HT1080 (cell line): ENCODE measurements at places on chromosomes 2 and 18.

DNA sequence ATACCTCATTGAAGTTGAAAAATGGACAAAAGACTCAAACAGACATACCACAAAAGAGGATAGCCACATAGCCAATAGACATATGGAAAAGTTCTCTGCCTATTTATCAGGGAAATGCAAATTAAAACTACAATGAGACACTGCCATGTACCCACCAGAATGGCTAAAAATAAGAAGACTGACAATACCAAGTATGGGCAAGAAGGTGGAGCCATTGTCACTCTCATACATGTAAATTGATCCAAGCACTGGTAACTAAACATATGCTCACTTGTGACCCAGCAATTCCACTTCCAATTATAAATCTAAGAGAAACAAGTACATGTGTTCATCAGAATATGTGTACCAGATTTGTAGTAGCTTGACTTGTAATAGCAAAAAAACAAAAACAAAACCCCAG, 4.6 kb downstream of the LOXHD1 start:
- DNase-seq = no peak

GRCh38 chr2:149782572-149782971, 195.0 kb upstream of the MMADHC start:
- no peak for DNase-seq

DNA sequence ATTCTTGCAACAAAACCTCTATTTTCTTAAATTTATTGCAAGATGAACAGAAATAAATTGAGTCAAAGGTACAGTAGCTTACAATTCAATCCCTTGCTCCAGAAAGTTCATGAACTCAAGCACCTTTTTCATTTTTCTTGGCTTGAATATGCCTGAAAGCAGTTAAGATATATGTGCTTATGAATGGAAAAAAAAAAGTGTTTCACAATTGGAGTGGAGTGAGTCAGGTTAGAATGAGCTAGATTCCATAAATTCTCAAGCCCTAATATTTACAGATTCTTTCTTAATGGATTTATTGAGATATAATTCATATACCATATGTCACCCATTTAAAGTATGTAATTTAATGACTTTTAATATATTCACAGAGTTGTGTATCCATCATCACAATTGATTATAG, 39.6 kb upstream of the NEMP2 start:
- DNase-seq = no peak

- no peak for DNase-seq
These were observed 32.6 kb upstream of the ENOSF1 start for GRCh38 chr18:744832-745597.

- DNase-seq = no peak
These were observed 58.8 kb upstream of the FOSL2 start for GRCh38 chr2:28333606-28334526.

DNA sequence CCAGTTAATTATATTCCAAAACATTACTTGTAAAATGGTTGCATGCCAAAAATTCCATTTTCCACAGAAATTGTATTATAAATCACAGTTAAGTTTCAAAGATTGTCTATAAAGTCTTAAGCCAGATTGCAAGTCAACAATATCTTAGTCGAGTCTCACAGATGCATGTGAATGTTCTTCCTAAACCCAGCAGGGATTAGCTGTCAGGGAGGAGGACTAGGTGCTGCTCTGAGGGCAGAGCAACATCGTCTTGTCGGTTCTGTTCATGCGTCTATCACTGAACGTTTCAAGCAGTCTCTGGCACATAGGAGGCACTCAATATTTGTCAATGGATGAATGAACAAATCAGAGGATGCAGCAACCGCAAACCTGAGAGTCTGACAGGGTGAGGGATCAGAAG, 27.0 kb downstream of the EPB41L3 start:
- DNase-seq = no peak

DNA sequence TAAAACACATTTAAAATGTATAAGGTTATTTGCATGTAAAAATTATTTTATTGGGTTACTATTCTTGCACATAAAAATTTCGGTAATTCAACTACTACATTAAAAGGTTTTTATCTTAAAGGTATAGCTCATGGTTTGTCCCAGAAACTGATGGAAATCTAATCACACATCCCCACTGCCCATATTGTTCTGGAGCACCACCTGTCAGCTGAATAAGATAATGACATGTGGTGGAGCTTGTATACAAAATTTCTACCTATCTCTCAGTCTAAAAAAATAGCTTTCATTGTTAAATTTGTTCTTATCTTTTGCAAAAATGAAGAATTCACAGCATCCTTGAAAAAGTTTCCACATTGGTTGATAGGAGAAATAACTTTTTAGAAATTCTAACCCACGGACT, 18.3 kb downstream of the ERBB4 start:
- peak; percentile 31 for DNase-seq

- no peak for DNase-seq
These were observed 282.5 kb upstream of the SPRED2 start for GRCh38 chr2:65714866-65715265.

- peak; percentile 50 for DNase-seq
These were observed 53.8 kb downstream of the SMAD7 start for GRCh38 chr18:48896875-48897511.

- DNase-seq = no peak
These were observed 87.1 kb downstream of the CDH20 start for GRCh38 chr18:61420218-61420885.

GRCh38 chr2:217948897-217949296, 53.9 kb downstream of the TNS1 start:
- no peak for DNase-seq

- DNase-seq = no peak
These were observed 100.9 kb downstream of the SH3BP4 start for GRCh38 chr2:235052514-235053354.

DNA sequence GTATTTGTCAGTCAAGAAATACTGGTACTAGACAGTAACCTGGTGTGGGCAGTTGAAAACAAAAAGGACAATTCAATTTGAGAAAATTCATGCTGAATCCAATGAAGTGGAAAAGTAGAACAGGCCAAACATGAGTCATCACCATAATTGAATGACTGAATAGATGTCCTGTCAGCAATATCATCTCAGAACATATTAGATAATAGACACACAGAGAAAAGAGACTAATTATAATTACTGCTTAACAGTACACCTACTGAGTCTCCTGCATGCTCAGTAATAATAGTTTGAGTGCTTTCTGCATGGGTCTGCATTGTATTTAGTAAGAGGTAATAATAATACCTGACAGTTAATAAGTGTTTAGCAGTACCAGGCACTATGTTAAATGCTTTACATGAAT, 138.6 kb upstream of the ZC3H15 start:
- DNase-seq = peak; percentile 4

GRCh38 chr2:233145726-233146125, 85.6 kb downstream of the INPP5D start:
- DNase-seq = no peak

GRCh38 chr2:151297882-151298281, 8.4 kb upstream of the NMI start:
- peak; percentile 42 for DNase-seq
